NCI-H2171 treated with DMSO at 0.1 percent for 48 hours (cell line): ENCODE measurements at places on chromosomes 5 and 9.
A peak's percentile ranks its signal among the peaks of the same experiment; 100 is the strongest.

- no peak for DNase-seq
Measured at GRCh38 chr9:115672477-115673316, 480.9 kb upstream of the PAPPA start.

GRCh38 chr5:154205441-154206117, 15.0 kb downstream of the GALNT10 start:
- DNase-seq, result no peak

DNA sequence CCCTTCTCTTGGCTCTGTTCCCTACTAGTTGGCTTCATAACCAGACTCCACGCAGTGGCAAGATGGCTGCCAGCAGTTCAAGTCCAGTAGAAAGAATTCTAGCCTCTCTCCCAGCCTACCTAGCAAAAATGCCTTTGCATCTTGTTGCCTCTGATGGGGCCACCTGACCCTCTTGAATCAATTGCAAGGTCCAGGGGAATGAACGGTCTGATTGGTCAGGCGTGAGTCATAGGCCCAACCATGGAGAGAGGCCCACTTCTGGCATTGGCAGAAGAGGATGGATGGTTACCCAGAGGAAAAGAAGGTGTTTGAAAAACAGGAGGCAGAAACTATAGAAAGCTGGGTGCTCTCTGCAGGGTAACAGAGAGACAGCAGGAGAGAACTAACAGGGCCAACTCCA, 622.6 kb downstream of the CCDC171 start:
- DNase-seq, result no peak

- DNase-seq, result no peak
Measured at GRCh38 chr5:5276430-5276829, 136.3 kb downstream of the ADAMTS16 start.

DNA sequence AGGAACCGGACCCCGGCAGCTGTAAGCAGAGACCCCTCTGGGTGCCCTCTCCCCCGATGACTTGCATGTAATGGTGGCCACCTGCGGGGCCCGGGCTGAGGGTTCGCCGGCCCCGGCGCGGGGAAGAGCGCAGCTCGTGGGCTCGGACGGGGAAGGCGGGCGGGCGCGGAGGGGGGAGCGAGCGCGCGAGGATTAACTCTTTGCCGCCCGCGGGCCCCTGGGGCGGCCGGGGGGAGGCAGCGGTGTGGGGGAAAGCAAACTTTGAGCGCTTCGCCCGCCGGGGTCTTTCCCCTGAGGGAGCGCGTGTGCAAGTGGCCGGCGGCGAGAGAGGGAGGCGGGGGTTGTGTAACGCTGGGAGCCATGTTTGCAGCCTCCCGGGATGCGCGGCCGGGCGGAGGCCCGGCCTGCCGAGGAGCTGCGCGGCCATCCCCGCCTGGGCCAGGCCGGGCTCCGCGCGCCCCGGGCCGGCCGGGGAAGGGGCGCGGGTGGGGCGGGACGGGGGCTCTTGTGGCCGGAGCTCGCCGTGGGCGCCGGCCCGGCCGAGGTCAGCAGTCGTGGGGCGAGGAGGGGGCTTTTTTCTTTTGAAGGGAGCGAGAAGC, 547 bp downstream of the ANP32B start:
- DNase-seq, result peak; percentile 53

DNA sequence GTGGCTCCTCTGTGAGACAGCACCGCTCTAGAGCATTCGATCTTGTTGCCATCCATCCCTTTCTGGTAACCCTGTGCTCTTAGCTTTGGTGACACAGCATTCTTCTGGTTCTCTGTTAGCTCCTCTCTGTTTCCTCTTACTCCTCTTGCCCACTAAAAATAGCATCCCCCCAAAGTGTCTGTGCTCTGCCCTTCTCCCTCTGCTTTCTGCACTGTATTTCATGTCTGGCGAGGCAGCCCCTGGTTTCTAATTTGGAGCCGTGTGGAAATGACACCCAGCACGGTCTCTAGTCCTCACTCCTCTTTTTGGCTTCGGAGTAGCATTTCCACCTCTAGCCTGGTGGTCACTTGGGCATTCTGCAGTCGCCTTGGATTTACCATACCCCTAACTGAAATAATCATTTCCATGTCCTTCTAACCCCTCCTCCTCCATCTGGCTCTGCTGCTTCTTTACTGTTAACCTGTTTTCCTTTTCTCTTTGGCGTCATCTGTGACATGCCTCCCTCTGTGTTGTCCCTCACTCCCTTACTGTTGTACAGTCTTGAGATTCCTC, 23.8 kb downstream of the NPR3 start:
- DNase-seq, result no peak

DNA sequence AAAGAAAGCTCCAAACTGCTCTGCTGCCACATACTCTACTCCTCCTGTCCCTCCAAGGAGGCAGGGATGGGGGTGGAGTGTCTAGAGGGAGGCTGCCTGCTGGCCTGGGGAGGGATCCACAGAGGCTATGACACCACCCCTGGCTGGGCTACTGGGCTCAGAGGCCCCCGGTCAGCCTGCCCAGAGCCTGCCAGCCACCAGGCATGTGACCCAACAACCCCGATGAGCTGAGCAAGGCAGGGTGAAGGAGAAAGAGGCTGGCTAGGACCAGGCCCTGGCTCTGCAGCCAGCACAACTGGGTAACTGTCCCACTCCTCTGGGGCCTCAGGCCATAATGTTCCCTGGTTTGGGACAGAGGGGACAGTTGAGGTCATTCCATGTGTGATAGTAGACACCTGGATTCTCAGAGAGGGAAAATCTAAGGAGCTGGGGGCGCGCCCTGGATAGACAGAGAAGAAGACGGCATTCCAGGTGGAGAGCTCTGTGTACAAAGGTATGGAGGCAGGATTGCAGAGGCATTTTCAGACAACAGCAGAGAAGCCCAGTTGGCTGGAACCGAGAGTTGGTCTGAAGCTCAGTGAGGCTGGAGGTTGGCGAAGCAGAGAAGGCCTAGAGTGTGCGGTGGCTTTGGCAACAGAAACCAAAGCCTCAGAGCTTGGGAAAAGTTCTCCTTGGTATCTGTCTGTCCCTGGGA, 33.8 kb upstream of the IL17B start:
- no peak for DNase-seq

GRCh38 chr9:136572003-136572827, 26.4 kb upstream of the NOTCH1 start:
- no peak for DNase-seq

DNA sequence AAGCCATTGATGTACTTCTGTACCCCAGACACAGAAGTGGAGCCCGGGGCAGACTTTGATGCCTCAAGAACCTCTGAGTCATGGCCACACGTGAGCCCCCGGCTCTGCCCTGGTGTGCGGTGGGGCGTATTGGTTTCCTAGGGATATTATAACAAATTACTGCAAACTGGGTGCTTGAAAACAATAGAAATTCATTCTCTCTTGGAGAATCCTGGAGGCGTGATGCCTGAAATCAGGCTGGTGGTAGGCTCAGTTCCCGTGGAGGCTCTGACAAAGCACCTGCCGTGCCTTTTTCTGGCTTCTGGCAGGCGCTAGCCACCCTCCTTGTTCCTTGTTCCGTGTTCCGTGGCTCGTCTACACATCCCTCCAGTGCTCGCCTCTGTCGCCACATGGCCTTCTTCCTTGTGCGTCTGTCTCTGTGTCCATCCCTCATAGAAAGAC, 24.2 kb downstream of the NEK6 start:
- DNase-seq, result no peak

- DNase-seq, result no peak
Measured at GRCh38 chr5:73296772-73297171, 123.8 kb downstream of the TMEM174 start.

DNA sequence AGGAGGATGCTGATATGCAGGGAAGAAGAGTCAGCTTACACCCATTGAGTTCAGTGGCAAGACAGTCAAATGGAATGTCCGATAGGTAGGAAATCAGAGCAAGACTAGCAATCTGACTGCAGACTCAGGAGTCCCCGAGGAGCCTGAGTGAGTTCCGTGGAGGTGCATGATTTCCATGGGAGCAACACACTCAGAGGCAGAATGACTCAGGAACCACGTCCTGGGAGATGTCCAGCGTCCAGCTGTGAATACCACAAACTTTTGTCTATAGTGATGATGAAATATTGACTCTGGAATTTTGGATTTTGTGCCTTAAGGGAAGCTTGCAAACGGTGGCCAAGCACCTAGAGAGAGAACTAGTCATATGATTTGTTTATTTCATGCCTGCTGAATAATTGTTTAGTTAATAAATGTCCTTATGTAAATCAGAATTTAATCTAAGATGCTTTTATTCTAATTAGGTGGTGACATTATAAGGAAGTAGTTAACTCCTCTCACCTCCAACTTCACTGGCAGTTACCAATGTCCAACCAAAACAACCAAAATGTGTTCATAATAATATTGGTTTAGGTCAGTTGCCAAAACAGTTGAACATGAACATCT, 100.4 kb downstream of the PDE4D start:
- DNase-seq, result no peak

GRCh38 chr9:122463828-122464632, 13.7 kb downstream of the OR1J1 start:
- no peak for DNase-seq

GRCh38 chr9:113274474-113275156, 757 bp downstream of the CDC26 start:
- peak; percentile 80 for DNase-seq

GRCh38 chr5:79413112-79413511, 100.8 kb downstream of the HOMER1 start:
- no peak for DNase-seq

DNA sequence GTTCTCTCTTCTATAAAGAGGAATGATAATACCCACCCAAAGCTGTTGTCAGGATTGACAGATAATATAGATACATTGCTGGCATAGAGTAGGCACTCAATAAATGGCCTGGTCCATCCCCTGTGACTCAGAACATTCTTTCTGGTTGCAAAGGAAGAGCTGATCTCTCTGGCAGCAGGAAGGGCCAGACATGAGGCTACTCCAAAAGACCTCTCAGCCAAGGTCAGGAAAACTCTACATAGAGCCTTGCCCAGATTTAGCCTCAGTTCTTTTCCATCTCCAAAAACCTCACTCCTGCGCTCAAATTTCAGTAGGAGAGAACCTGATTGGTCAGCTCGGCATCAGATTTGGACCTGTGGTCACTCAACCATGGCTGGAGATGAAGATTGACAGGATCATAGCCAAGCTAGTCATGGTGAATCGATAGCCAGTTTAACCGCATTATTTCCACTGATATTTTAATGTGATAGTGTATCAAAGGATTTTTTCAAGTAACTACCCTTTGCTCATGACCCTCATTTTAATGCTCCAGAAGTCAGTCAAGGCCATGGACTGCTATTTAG, 319.6 kb downstream of the DRD1 start:
- DNase-seq, result no peak

DNA sequence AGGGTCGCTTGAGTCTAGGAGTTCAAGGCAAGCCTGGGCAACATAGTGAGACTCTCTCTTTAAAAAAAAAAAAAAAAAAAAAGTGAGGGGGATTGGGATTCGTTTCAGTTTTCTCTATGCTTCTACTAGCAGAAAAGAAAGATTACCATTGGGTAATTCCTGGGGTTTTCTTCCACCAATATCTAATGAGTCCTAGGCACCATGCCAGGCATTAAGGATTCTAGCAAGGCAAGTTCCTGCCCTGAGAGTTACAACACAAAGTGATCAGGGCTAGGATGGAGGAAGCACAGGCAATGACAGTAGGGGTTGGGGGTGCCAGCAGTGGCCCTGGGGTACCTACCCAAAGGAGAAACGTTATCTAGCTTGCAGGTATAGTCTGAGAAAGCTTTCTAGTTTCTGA, 90.8 kb downstream of the PCDH1 start:
- no peak for DNase-seq

GRCh38 chr5:113177225-113177624, 200.6 kb downstream of the DCP2 start:
- no peak for DNase-seq

DNA sequence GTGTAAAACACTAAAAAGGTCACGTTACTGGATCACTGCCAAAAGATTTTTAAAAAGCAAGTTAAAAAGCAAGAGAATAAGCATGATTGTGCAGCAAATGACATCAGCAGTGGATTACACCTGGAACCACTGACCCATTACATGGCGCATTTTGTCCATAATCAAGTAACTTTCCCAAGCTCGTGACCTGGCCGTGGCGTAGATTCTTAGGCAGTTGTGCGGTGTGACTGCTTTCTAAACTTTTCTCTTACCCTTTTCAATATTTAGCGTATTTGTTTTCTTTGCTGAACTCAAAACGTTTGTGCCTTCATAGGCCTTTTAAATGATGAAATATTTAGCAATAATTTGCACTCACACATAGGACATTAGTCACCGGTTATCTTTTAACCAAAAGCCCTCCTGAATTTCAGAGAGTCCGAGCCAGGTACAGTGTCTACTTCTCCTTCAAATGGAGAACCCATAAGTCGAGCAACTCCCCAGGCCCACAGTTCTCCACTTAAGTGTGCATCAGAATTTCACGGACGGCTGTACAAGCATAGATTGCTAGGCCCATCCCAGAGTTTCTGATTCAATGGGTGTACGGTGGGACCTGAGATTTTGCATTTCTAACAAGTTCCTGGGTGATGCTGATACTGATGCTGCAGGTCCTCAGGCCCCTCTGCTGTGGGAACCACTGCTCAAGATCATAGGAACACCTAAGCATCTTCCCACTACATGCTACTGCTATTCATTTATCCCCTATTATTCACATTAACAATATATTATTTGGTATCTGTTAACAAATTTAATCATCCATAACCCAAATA, 144.4 kb downstream of the GLIS3 start:
- DNase-seq, result no peak

- DNase-seq, result peak; percentile 24
Measured at GRCh38 chr5:18772475-18772874, 1138.2 kb downstream of the TAF11L14 start.

DNA sequence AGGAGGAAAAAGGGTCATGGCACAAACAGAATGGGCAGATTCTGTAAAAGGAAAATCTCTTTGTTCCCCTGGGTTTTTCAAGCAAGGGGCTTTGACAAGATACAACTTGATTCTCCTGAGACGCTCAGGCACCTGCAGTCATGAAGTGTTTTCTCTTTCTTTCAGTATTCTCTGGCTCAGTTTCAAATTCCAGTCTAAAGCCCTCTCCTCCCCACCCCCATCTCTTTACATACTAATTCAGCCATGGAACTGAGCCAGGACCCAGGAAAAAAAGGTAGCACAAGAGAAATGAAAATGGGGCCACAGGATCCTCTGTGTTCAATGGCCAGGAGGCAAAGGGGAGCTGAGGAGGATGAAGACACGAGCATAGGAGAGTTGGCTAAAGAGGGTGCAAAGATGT, 408.4 kb downstream of the SPOCK1 start:
- peak; percentile 68 for DNase-seq

GRCh38 chr9:101832486-101832885, 94.0 kb upstream of the GRIN3A start:
- no peak for DNase-seq

DNA sequence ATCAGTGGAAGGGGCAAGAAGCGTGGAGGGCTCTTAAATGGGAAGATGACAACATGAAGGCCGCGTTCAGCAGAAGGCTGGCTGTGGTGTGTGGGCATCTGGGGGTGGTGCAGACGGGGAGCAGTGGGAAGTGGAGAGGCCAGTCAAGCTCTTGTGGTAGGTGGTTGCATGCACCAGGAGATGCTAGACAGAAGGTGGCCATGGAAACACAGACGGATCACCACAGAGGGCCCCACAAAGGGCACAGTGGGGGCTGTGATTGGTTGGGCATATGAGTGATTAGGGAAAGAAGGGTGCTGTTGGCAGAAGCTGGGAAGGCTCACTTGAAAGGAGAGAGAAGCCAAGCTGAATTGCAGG, 14.7 kb downstream of the MTMR12 start:
- peak; percentile 51 for DNase-seq
